Esophagus muscularis mucosa (tissue), 4 donors: ENCODE measurements at places on chromosomes 5 and 9. TPM values are rescaled to one million over a fixed set of nuclear protein-coding genes. Genes with fewer than 3 reads are reported as not detected.
A peak's percentile ranks its signal among the peaks of the same experiment; 100 is the strongest.

DNA sequence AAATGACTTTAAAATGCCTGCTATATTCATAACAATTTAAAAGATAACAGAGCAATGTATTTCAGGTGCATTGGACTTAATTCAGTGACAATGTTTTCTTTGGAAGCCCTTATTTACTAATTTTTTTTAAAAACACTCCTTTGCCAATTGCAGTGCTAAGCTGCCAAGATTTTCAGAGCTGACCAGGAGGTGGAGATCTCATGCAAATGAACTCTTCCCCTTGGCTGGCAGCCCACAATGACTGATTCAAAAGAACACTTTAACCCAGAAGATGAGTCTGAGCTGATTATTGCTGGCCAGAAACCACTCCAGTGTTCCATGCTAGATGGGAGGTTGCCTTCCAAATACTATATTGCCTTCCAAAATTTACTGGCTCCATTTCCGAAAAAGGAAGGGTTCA lies 128.3 kb upstream of the CCNH start:
- no peak for DNase-seq

DNA sequence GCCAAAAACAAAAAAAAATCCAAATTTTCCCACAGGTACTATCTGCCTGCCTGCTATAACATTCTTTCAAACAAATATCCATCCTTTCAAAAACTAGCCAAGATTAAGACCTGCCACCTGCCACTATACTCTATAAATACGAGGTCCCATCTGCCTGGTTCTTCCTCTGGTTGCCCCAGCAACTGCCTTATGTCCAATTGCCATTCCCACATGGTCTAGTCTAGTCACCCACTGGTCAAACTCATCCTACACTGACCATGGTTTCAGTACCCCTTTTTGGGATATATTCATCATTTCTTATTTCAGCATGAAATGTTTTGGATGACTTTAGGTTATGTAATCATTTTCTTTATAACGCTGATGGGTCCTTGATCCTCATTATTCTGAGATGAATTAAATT lies 95.1 kb upstream of the CCNG1 start:
- DNase-seq = no peak

- no peak for DNase-seq
Measured at GRCh38 chr9:25212361-25212760, 465.9 kb downstream of the TUSC1 start.

DNA sequence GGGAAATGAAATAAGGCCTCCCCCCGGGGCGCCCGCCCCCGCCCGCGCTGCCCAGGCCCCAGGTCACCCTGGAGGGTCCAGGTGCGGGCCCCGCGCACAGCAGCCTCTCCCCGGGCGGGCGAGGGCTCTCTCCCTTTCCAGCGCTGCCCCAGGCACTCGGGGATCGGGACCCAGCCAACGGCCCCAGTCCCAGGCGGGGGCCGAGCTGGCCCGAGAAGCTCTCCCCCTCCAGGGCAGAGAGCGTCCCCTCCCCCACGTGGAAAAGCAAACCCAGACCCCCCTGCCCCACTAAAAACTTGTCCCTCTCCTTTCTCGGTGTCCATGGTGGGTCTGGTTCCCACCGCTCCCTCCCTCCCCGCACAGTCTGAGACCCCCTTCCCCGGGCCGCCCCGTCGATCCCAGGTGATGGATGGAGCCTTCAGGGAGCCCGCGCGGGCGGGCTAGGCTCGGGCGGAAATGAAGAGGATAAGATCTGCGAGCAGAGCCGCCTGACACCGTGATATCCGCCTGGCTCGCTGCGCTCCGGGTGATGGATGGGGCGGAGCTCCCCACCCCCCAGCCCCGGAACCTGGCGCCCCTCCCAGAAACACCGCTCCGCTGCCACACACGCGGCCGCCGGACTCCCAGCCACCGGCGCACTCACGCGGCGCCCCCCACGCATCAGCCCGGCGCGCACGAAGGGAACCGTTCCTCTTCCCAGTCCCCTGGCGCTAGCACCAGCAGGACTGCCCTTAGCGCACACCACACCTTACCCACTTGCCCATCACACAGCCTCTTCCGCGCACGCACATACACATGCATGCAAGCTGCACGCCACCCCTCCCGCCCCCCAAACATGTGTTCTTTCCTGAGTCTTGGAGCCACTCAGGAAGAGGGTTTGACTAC lies 81.7 kb upstream of the ZBTB43 start:
- DNase-seq = peak; percentile 93

DNA sequence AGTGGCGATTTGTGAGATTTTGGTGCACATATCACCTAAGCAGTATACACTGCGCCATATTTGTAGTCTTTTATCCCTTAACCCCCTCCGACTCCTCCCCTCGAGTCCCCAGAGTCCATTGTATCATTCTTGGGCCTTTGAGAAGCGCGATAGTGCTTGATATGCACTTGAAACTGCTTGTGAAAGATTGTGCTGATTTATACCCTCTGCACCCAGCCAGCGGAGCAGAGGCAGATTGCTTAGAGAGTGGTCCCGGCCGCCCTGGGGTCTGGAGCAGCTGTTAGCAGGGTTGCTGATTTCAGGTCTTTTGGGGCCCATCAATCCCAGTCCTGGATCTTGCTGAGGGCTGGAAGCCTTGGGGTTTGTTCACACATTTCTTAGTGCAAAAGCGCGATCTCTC lies 13.0 kb upstream of the FAM240B start:
- no peak for DNase-seq

- DNase-seq = no peak
Measured at GRCh38 chr5:130137681-130138080, 233.4 kb downstream of the CHSY3 start.

The SPINK4 gene
- not detected for total RNA-seq

The SUSD3 gene
- 3.3 TPM for total RNA-seq
